ENCODE measurements at places on chromosomes 7 and 10.
A peak's percentile ranks its signal among the peaks of the same experiment; 100 is the strongest.

- no peak for DNase-seq
These were observed 360.4 kb upstream of the CELF2 start for GRCh38 chr10:10657139-10657760.

- no peak for DNase-seq
These were observed 111.8 kb upstream of the CNTNAP2 start for GRCh38 chr7:146004805-146005204.

GRCh38 chr7:105257338-105257737 lies 131.4 kb downstream of the SRPK2 start:
- DNase-seq, result no peak

DNA sequence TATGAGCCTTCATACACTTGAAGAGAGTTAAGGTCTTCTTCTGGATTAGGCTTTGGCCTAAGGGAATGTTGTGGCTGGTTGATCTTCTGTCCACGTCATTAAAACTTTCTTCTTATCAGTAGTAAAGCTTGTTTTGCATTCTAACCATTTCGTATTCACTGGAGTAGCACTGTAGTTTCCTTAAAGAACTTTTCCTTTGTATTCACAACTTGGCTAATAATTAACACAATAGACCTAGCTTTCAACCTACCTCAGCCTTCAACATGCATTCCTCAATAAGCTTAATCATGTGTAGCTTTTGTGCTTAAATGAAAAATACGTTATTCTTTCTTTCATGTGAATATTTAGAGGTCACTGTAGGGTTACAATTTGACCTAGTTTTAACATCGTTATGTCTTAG lies 42.8 kb downstream of the AKR1C8 start:
- no peak for DNase-seq

GRCh38 chr7:140417456-140418155 lies 13.7 kb downstream of the RAB19 start:
- no peak for DNase-seq

DNA sequence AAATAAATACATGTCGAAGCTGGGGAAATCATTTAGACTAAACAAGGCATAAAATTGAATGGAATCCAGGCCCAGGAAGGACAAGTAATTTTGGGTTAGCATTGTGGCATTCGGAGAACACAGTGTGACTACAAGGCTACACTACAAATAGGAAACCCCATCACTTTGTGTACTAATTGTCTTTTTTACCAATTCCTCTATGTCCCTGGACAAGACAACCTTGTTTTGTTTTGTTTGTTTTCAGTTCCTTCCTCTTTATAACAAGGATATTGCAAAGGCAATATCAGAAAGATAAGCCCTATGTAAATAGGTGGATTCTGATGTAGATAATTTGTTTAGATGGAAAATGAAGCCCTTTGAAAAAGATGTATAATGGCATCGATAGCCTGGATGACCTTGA lies 215.9 kb upstream of the MKLN1 start:
- no peak for DNase-seq

DNA sequence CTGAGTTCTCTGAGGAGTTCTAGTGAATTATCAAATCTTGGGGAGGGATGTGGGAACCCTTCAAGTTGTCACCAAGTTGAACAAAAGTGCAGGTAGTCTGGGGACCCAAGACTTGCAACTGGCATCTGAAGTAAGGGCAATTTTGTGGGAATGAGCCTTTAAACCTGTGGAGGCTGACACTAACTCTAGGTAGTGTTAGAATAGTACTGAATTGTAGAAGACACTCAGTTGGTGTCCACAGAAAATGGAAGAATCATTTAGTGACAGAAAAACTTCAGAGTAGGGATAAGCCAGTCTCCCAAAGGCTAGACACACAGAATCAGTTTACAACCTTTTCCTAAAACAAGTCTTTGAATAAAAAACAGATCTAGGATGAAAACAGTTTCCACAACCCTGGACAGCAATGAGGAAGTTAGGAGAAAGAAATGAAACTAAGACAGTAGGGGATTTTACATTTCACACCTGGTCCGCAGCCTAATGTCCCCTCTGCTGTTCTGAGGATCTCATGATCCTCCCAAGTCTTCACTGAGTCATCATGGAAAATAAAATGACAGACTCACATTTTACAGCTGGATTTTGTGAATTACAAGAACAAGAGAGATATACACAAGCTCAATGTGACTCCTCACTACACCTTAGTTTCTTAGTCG lies 23.0 kb upstream of the ING3 start:
- no peak for DNase-seq

GRCh38 chr7:118324790-118325449 lies 100.4 kb downstream of the ANKRD7 start:
- peak; percentile 31 for DNase-seq

- DNase-seq, result no peak
These were observed 24.2 kb downstream of the ARL5B start for GRCh38 chr10:18683427-18683826.

- no peak for DNase-seq
These were observed 104.1 kb downstream of the THSD7A start for GRCh38 chr7:11727864-11728263.

- peak; percentile 89 for DNase-seq
These were observed 34.5 kb downstream of the ASB13 start for GRCh38 chr10:5631936-5632335.

GRCh38 chr10:67697724-67698131 lies 1.7 kb upstream of the CTNNA3 start:
- no peak for DNase-seq

DNA sequence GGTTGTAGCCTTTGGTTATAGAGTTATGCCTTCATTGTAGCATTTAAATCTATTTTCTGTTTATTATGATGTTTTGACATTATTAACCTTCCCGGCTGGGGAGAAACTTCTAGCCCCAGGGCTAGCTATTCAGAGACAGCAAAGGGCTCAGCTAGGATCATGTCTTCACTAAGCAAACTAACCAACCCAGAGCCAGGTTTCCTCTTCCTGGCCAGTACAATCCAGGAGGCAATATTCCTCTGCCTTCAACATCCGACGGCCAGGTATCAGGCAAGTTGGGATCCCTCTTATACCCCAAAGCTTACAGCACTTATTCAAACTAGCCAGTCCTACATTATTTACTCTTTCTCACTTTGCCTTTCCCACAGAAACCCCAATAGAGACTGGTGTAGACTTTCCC lies 1060.7 kb upstream of the GHITM start:
- no peak for DNase-seq

GRCh38 chr10:35487336-35488034 lies 117.7 kb upstream of the GJD4 start:
- DNase-seq, result no peak

- DNase-seq, result no peak
These were observed 167.7 kb upstream of the TNRC18 start for GRCh38 chr7:5591278-5591874.

DNA sequence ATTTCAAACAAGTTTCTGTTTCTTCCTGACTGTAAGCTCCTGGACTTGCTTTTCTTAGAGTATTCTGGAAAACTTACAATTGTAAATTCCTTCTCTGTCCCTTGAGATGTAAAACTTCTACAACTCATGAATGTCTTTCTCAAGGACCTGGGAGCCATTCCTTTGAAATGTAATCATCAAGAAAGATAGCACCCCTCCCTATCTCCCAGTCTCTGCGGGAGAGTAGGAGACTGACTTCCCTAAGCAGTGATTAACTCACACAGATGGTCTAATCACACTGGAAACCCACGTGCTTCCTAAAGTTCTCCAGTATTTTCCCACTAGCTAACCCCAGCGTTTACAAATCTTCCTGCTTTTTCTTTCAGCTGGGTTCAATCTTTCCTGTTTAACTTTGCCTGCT lies 549.4 kb downstream of the SORCS1 start:
- DNase-seq, result no peak

- DNase-seq, result no peak
These were observed 385.7 kb downstream of the TNS3 start for GRCh38 chr7:47196106-47196645.

DNA sequence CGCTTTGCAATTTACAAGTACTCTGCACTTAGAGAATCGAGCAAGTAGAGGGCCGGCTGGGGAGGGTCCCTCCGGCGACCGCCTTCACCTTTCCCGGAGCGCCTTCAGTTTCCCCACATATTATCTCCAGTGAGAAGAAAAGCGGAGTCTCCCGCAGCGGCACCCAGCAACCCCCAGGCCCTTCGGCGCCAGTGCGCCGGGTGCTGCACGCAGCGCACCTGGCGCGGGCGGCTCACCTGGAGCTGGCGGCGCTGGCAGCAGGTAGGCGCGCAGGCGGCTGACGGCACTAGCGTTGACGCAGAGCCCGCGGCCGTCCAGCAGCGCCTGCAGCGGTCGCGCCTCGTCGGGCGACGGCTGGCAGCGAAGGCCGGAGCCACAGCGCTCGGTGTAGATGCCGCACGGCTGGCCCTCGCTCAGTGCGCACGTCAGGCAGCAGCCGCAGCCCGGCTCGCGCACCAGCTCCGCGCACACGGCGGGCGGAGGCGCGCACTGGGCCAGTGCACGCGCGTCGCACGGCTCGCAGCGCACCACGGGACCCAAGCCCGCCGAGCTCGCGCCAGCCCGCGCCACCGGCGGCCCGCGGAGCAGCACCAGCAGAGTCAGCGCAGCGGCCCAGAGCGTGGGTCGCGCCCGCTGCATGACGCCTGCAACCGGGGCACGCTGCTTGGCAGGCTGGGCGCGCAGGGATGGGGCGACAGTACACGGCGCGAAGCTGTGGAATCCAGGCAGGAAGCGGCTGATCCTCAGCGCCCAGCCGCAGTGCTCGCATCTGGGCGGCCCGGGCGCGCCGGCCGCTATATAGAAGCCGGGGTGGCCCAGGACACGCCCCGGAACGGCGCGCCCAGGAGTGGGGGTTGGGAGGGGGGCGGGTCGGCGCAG lies at the start of gene IGFBP3:
TSS of gene IGFBP3 (minus strand) at position 771 of the 879 bp plus-strand sequence. CDS start at position 639, 132 bp downstream.
- DNase-seq, result peak; percentile 78

GRCh38 chr7:75843613-75844116 lies 30.1 kb upstream of the CCL24 start:
- DNase-seq, result no peak

- no peak for DNase-seq
These were observed 4.6 kb upstream of the USP6NL start for GRCh38 chr10:11616021-11616420.

- no peak for DNase-seq
These were observed 326.2 kb upstream of the AUTS2 start for GRCh38 chr7:69272101-69272500.

- DNase-seq, result no peak
These were observed 606.2 kb upstream of the TEX47 start for GRCh38 chr7:89401690-89402089.

GRCh38 chr10:6314620-6315205 lies 112.0 kb downstream of the PFKFB3 start:
- DNase-seq, result no peak

DNA sequence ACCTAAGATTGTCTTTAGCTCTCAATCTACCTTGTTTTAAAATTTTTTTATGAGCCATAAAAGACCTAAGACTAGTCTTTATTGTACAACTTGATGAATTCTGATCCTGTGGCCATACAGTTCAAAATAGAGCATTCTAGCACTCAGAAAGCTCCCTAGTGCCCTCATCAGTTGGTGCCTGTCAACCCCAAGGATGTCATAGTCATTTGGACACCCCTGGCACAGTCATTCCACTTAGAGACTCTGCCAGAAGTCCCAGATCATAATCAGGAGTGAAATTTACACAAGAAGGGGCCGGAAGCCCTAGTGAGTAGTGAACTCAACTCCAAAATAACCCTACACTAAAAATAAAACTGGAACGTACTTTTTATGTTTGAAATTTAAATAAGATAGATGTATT lies 80.0 kb upstream of the INSIG1 start:
- no peak for DNase-seq

DNA sequence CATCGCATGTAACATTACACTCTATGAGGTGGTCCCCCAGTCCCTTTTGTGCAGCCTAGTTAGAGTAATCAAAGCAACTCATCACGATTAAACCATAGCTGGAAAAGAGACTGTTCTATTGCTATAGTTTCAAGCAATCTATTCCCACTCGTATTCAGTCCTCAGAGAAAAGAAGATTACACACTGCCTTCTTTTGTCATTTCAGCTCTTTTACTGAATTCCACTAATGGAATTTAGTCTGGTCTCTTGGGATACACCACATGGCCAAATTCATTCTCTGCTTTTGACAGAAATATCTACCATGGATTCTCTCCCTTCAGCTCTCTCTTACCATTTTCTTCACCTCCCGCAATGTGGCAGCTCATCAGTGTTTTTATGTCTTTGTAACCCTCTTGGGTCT lies 108.9 kb upstream of the HDAC9 start:
- DNase-seq, result no peak

DNA sequence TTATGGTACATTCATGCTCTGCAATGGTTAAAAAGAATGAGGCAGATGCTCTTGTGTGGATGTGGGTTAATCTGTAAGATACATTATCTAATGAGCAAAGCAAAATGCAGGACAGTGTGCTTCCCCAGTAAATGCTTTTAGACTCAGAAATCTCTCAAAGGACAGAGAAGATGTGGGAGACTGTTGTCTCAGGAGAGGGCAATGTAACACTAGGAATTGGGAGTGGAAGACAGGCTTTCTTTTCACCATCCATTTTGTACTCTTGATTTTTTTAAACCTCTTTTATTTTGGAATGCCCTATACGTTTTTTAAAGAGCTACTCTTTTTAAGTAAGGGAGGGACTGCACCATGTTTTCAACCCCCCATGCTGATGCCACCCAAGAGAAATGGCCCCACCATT lies 77.5 kb upstream of the ADAM12 start:
- no peak for DNase-seq

- DNase-seq, result no peak
These were observed 611.8 kb downstream of the LRMDA start for GRCh38 chr10:76043261-76043660.

- DNase-seq, result peak; percentile 2
These were observed 111.7 kb upstream of the CDK13 start for GRCh38 chr7:39838326-39838725.

- no peak for DNase-seq
These were observed 128.8 kb upstream of the GPR26 start for GRCh38 chr10:123537188-123537961.

DNA sequence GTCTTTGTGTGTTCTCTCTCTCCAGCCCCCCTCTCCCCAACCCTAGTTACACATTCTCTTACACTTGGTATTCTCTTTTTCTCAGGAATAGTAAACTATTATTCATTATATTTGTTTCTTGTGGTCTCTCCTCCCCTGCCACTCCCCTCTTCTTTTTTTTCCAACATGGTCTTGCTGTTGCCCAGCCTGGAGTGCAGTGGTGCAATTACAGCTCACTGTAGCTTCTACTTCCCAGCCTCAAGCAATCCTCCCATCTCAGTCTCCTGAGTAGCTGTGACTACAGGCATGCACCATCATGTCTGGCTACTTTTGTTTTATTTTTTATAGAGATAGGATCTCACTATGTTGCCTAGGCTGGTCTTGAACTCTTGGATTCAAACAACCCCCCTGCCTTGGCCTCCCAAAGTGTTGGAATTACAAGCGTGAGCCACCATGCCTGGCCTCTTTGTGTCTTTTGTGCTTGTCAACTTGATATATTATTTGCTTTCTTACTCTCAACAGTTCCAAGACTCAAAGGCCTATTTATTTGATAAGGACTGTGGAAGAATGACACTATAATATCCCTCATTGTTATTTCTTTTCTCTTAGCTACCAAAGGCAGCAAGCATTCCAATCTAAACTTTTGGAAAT lies 66.9 kb downstream of the MLLT10 start:
- no peak for DNase-seq

Measured in pancreas (tissue), 10 donors.